K562 (cell line): ENCODE measurements at places on chromosomes 3 and 15. TPM values are rescaled to one million over a fixed set of nuclear protein-coding genes. Genes with fewer than 3 reads are reported as not detected.

DNA sequence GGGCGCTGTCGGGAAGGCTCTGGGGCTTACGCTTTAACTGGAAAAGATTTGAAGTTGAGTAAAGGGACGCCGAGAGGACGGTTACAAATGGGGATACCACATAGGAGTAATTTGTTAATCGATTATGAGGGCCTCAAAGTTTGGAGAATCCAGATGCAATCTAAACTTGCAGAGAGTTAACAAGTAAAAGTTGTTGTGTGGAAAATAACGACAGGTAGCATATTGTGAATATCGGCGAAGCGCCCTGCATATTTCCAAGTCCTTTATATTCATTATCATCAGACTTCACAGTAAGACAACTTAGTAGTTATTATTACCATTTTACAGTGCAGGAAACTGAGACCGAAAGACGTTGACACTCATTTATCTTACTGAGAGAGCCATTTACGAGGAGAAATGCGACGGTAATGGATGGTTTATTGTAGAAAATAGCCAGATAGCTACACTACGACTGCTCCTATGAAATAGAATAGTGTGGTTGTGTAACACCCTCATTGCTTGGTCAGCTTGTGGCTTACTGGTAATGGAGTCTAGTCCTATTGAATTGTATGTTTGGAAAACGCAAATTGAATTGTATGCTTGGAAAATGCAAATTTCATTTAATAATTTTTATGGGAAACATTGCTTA, 700 bp downstream of the MKRN2 start:
- no peak for DNase-seq

DNA sequence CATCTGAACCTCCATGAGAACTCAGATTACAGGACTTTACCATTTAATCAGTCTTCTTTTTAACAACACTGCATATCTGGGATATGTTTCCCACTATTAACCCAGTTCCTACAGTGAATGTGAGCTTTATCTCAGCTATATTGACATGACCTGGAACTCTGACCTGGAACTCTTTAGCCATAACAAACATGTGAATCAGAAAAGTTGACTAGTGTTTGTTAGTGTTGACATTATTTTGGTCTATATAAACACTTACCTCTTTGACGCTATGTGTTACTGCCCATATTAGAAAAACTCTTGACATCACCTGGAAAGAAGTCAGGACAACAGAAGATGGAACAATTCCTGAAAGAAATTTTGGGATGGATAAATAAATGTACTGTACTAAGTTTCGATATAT, 56.7 kb downstream of the HACD2 start:
- DNase-seq = no peak

DNA sequence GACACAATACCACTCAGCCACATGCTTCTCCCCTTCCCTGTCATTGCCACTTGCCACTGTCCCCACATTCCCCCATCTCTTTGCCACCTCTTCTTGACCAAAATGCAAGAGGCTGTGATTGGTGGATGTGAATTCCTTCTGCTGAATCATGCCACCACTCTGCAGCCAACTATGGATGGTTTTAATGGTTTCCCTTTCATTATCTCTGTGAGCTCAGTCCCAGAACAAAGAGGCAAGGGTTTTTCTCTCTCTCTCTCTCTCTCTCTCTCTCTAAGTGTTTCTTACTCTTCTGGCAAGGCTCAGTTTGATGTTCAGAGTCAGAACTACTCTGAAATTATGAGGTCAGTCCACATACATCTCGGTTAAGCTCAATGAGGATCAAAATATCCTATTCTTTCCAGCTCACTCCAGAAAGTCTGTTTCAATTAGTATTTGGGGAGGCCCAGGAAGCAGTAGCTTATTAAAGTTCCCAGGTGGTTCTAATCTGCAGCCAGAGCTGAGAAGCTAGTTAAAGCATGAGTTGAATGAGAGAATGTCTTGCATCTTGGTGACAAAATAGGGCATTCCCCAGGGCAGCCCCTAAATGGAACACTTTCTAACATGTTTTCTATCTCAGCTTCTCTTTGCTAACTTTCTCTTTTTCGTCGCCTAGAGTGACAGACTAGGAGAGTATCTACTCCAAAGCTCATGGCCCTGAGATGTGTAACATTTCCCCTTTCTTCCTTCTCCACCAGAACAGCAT, 8.5 kb upstream of the ILDR1 start:
- DNase-seq = no peak

ALS2CL gene
- 0.13 TPM in 2 replicates for total RNA-seq

CFAP20DC gene
- 3.5 and 4.6 TPM in 2 replicates for total RNA-seq
